Fibroblast of the aortic adventitia (primary cell): ENCODE measurements at places on chromosomes 11 and 22.

DNA sequence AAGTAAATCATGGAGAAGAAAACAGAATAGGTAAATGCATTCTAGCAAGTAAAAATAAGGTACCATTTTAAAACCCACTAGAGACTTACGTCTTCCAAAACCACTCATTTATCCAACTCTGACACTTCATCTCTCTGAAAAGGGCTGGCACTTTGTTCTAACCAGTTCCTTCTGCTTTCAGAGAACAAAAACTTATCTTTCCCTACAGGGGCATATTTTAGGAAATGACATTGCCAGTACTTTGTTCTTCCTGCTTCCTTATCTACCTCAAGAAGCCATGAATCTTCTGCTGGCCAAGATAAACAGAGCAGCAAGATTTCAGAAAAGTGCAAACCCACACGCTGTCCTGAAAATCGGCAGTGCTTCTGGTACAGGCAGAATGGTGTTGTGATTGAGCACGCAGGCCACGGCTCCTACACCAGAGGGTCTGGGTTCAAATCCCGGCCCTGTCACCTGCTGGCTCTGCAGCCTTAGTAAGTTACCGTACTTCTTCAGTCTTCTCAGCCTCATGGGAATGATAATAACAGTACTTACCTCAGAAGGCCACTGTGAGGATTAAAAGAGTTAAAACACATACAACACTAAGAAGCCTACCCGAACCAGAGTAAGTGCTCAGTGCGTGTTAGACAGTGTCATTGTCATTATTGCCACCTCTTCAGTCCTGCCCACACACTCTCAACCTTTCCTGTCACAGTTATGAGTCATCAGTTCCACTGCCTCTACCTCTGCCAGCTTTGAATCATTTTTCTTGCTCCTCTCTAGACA lies 11.0 kb downstream of the MPZL3 start:
- DNase-seq, result peak; percentile 63

DNA sequence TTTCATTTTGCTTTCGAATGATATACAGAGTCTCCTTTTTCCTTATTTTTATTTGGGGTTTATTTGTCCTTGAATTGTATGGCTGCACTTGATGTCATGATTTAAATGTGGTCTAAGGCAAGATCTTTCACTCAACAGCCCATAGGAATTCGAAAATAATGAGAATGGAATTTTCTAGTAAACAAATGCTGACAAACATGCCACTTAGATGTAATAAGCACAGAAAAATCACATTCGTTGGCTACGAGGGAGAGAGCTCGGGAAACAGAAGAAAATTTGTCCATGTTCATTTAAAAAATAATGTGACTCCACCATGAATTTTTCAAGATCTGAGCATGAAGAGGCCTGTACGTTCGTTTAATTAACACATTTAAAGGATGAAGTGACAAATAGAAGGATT lies 73.0 kb downstream of the BLID start:
- DNase-seq, result no peak

- peak; percentile 75 for DNase-seq
Observed at GRCh38 chr11:15815246-15816195, 540.8 kb downstream of the SOX6 start.

- DNase-seq, result no peak
Observed at GRCh38 chr11:116466191-116466590, 306.6 kb downstream of the BUD13 start.
